Activated T-cell treated with anti-CD3 and anti-CD28 coated beads, Interleukin-2, amount 50 U/mL, for 72 hours (primary cell): ENCODE measurements at places on chromosomes 6 and 20. TPM values are rescaled to one million over a fixed set of nuclear protein-coding genes. Genes with fewer than 3 reads are reported as not detected.

FAM209A gene
- 2.2 TPM for total RNA-seq

HLA-DQA1 gene
- 2.2 TPM for total RNA-seq

MATN4 gene
- total RNA-seq, result 3.5 TPM

CCN6 gene
- total RNA-seq, result 0.25 TPM

MICB gene
- total RNA-seq, result 18.7 TPM

DNMT3B gene
- 3.2 TPM for total RNA-seq

GRCh38 chr6:20208687-20209378, 3.4 kb downstream of the MBOAT1 start:
- no peak for DNase-seq

DNA sequence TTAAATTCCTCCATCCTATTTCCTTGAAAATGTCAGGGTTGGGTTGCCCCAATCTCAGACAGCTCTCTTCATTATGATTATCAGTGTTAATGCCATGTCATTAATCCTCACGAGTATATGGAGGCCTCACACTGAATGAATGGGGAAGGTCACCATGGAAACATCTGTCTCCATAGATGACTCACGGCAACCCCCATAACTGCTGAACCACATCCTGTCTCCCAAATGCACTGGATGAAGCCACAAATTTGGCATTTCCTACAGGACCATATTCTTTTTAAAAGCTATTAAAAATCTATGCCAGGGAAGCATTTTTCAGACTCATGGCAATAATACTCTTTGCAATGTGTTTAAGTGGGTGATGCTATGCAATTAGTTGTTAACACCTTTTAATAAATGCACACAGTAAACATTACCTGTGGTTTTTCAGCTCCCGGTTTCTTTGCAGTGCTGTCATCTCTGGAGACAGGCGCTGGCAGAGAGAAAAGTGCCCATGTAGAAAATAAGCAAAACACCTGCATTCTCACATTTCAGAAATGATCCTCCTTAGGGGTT, 80.1 kb upstream of the PTPRK start:
- DNase-seq, result no peak

- DNase-seq, result peak; percentile 36
These were observed 120.0 kb downstream of the CEBPB start for GRCh38 chr20:50310673-50311051.

DNA sequence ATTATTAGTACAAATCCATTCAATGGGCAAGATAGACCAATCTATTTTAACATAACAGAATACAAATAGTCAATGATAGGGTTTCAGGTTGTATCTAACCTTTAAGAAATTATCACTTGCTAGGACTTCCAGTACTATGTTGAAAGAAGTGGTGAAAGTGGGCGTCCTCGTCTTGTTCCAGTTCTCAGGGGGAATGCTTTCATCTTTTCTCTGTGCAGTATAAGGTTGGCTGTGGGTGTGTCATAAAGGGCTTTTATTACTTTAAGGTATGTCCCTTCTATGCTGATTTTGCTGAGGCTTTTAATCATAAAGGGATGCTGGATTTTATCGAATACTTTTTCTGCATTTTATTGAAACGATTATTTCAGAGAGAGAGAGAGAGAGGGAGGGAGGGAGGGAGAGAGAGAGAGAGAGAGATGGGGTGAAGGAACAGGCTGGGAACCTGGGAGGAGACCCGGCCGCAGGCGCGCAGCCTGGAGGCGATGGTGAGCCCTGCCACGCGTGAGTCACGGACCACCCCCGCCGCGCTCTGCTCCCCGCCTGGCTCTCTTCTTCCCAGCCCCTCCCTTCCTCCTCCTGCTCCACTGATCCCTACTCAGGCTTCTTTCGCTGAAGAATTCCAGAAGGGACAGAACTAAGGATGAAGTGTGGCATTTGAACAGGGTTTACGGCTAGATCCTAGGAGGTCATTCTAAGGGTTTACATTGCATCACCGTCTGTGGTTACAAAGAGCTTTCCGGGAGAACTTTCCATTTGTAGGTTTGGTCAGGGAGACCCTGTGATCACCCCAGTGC, 45.5 kb upstream of the HLA-E start:
- no peak for DNase-seq

- DNase-seq, result no peak
These were observed 91.7 kb downstream of the NCR2 start for GRCh38 chr6:41426888-41427641.

GRCh38 chr6:3284436-3284876, 25.7 kb downstream of the PSMG4 start:
- DNase-seq, result no peak

GRCh38 chr6:27623103-27623502, 150.2 kb upstream of the ZNF184 start:
- no peak for DNase-seq
